ENCODE measurements at places on chromosomes 1 and 21.
A peak's percentile ranks its signal among the peaks of the same experiment; 100 is the strongest.

DNA sequence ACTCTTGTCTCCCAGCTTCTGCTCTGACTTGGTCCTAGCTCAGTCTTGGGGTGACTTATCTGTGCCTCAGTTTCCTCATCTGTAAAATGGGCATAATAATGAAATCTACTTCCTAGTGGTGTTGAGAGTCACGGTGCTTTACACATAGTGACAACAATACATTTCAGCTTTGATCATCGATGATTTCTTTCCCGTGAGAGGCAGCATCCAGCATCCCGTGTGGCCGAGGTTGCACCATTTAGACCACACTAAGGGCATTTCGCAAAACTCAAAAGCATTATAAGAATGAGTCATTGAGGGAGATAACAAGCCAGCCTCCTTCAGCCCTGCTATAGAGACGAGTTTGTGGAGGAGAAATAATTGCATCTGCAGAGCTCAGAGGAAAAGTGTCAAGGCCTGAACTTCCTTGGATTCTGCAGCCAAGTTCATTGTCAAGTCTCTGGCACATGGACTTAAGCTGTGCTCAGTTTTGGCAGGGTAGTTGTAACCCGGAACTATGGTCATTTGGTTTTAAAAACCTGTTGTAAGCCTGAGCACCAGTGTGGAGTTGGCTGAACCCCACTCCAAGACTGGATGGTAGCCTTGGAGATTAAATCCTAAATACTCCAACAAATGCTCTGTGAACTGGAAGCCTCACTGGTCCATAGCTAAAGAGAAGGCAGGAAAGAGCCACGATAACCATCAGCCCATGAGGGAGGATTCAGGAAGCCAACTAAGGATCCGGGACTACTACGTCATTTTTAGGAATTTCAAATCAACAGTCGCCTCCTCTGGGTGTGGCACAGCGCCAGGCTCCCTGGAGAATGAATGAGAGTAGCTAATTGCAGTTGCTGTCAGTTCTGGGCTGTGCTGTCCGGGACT, 64.2 kb downstream of the TCP10L start:
- peak; percentile 8 for DNase-seq

- DNase-seq = no peak
Observed at GRCh38 chr1:216793303-216793702, 70.1 kb upstream of the ESRRG start.

- no peak for DNase-seq
Observed at GRCh38 chr1:94095744-94096469, 25.0 kb downstream of the ABCA4 start.

- no peak for DNase-seq
Observed at GRCh38 chr21:29390778-29391177, 92.1 kb downstream of the BACH1 start.

DNA sequence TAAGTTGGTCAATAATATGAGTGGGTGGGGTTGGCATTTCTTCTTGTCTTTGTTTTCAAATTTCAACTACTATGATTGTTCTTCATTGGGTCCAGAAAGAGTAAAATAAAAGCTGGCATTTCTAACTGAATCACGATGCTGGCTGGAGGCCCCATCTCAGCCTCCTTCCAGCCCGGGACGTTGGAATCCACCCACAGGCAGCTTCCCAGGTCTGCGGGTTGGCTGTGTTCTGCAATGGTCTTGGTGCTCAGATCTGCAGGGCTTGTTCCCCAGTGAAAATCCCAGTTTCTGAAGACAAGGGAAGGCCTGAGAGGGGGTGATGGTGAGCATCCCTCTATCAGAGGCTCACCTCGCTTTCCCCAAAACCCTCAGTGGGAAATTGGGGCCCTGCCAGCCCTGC, 54.7 kb upstream of the ARHGEF16 start:
- DNase-seq = no peak

- DNase-seq = no peak
Observed at GRCh38 chr1:101284622-101285218, 47.9 kb downstream of the S1PR1 start.

DNA sequence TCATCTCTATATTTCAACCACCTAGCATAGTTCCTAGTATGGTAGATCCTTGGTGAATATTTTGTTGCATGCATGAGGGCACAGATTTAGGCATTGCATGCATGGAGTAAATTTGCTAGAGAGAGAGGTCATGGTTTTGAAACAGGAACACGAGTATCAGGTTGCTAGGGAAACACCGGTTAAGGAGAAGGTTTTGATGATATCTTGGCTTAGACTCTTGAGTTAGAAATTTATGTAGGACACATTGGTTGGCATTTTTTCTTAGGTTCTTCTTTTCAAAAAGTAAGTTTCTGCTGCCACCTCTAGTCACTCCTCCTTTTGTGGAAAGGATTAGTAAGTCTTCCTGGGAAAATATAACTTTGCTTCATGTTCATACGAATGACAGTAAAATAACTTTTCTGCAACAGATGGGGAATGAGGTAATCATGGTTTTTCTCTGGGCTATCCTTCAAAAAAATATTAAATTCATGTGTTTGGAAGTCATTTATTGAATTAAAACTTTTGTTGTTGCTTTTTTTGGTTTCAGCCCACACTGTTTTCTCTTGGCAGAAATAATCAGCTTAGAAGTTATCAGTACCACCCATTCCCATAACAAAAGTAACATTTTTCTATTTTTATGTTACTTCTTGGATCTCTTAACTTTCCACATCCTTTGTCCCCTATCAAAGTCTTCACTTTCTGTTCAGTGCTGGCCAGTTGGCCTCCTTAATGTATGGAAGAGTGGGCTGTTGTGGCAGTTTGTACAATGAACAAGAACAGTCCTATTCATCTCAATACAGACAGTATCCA, 97.3 kb downstream of the PLA2G4A start:
- no peak for DNase-seq

DNA sequence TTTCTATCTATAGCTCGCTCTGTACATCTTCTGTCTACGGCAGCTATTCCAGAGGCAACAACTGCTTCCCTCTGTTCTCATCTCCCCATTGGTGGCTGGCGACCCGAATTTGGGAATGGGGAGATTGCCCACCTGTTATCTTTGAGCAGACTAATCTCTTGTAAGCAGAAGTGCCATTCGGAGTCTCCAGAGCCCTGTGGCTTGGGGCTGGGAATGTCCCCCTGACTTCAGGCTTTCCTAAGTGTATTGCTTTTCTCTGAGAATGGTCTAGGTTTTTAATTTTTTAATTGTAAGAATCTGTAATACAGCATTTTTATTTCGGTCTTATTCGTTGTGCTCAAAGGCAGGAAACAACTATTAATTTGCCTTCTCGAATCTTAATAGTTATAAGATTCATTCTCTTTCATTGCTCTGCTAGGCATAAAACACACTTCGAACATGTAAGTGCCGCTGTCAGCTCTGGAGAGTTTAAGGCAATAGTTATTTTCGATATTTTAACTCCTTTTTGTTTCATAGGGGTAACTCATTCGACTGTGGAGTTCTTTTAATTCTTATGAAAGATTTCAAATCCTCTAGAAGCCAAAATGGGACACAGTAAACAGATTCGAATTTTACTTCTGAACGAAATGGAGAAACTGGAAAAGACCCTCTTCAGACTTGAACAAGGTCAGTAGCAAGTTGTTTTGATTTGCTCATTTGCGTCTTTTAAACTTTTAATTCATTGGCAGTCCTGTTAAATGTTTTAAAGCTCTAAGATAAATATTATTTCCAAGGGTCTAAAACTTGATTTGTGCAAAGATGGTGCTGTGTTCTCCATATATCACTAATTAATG, 514 bp downstream of the AGL start:
- no peak for DNase-seq

DNA sequence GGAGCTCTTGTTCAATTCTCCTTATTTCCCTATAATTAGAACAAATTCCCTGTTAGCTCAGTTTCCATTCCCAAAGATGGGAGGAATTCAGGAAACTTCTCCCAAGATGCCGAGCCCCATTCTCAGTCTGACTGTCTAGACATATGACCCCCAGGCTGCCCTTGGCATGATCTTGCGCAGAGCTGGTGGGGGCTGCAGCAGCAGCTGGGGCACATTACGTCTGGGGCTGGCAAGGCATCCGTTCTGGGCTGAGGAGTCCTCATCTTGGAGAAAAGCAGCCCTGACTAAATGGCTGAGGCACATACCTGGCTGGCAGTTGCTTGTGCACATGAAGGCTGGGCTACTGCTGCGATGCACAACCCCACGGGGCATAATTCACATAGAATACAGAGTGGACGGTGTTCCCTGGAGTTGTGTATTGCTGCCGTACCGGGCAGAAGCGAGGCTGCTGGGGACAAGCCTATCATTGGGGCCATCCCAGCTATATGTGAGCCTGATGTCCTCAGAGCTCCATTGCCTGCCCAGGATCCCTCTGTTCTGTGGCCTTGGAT, 36.4 kb upstream of the TRABD2B start:
- no peak for DNase-seq

DNA sequence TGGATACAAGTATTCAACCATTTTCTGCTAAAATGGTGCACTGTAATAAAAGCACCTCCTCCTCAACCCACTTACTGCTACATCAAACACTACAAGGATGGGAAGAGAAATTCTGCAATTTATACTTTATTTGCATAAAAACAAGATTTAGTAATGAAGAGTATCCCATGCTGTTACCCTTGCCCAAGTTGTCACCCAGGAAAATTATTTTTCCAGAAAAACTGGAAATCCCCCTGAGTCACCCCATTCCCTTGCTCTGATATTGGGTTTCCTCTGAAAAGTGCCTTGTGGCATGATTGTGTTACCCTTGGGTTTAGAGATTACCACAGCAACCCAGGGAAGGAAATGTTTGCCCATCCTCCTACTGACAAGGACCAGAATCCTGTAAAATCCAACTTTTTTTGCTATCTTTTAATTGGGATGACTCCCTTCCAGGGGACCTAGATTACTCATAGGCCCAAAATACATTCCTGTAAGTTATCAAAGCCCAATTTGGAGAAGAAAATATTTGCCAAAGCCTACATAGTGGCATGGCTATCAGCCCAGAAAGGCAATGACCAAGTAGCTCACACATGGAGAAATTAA, 16.5 kb upstream of the ZC3H11B start:
- no peak for DNase-seq

DNA sequence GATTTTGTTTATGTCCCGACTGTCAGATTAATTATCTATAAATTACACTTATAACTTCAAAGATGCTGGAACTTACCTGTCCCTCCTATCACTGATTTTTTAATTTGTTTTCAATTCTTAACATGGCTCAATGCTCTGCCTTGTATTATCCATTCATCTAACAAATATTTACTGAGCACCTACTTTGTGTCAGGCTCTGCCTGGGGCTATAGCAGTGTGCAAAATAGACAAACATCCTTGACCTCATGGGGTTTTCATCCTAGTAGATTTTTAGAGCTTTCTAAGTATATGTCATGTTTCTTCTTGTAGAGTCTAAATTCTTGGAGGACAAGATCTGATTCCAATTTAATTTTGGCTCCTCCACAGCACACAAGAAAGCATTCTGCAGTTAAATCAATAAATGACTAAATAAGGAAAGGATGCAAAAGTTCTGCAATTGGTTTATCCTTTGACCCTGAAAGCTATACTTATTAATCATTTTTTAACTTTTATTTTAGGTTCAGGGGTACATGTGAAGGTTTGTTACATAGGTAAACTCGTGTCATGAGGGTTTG, 10.8 kb upstream of the SMYD2 start:
- DNase-seq = no peak

DNA sequence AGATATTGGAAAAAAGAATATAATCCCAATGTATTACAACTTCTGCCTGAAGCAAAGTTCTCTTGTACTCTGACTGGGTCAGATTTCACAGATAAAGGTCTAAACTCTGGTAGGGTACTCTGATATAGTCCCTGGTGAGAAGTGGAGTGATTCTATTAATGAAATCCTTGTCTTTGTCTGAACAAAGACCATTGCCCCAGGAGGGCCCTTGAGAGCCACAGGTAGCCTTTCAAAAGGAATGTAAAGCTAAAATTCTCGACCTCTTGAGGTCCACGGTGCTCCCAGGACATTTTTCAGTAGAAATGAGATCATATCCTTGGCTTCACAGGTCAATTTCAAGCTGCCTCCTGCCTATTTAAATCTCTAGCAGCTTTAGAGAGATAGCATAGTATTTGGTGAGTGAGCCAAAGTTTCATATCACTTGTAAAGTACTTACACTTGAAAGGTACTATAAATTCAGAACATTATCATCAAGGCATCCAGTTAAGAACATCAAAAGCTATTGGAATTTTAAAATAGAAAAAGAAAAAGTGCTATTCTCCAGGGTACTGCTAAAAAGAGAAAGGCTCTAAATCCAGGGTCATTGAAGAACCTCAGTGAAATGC, 10.1 kb downstream of the TNNI3K start:
- no peak for DNase-seq

GRCh38 chr1:220067269-220068204, 21.2 kb upstream of the EPRS1 start:
- no peak for DNase-seq

DNA sequence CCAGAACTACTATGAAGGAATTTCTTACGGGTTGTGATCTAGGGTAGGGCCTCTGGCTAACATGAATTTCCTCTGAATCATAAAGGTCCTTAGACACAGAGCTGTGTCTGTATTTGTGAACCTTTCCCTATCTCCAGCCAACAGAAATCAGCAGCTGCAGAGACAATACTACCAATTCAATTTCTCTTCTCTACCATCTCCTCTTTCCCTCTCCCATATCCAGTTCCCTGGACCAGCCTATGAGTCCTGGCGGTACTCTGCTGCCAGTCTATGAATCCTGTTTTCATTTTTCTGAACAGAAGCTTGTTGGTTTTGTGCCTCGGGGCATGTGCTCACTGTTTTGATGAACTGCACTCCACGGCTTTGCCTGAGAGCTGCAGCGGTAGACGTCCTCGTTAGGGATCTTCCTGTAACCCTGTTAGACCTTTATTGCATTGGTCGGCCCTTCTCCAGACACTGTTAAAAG, 458.0 kb upstream of the VAMP3 start:
- DNase-seq = peak; percentile 2

DNA sequence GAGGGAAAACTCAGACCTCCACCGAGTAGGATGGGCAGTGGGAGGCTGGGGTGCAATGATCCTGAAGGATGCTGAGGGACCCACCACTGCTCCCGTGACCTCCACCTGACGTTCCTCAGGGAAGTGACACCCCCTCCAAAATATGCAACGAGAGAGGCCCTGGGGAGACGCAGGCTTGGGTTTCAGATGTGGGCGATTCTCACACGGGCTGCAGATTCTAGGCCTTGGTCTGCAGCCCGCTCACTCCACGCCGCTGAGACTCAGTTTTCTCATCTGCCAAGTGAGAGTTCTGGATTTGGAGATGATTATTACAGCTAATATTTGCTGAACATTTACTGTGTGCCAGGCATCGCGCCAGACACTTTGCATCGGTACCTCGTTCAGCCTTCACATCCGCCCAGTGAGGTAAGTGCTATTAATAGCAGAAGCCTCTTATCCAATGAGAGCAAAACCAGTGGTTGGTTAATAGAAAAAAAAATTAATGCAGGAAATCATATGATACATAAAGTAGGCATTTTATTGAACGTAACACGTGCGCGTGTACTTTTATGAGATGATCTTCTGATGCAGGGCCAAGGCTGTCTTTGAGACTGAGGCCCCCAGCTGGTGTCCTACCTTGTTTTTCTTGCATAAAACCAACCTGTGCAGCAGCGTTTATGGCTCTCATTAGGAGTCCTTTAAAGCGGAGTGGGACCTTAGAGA, 102.0 kb upstream of the RUNX3 start:
- no peak for DNase-seq

DNA sequence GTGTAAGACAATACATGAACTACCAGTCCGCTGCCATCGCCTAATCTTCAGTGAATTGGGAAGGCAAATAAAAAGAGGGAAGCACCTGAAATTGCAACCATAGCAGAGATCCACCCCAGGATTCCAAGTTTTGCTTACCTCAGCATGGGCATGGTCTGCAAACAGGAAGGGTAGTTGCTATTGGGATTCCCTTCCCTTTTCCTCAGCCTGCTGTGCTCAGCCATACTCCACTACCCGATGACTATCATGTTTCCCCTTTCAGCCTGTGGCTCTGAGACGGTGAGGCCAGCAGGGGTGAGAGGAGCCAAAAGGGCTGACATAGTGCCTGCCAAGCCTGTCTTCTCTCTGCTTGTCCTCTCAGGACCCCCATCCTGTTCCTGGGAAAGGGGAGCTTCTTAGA, 64.2 kb downstream of the GPR137B start:
- DNase-seq = no peak

Measured in NCI-H748 treated with DMSO at 0.1 percent for 48 hours (cell line).